ENCODE measurements at places on chromosomes 2 and 18.

GRCh38 chr2:66127061-66127460 is 307.9 kb upstream of the MEIS1 start:
- DNase-seq, result no peak

GRCh38 chr18:68766433-68766832 is 31.4 kb upstream of the CCDC102B start:
- no peak for DNase-seq

DNA sequence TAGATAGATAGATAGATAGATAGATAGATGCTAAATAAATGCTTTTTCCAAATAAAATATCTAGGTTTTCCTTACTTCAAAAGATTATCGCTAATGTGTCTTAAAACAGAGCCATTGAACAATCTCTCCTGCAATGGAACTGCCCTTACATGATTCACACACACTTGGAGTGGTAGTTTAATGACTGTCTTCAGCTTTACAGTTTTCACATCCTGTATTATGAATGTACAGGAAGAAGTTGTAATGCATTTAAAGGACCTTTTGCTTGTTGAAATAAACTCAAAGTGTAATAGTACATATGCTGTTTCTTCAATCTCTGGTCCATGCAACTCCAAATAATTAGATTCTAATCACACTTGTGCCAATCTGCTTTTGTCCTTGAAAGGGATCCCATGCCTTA is 797.6 kb upstream of the CDH2 start:
- DNase-seq, result no peak

DNA sequence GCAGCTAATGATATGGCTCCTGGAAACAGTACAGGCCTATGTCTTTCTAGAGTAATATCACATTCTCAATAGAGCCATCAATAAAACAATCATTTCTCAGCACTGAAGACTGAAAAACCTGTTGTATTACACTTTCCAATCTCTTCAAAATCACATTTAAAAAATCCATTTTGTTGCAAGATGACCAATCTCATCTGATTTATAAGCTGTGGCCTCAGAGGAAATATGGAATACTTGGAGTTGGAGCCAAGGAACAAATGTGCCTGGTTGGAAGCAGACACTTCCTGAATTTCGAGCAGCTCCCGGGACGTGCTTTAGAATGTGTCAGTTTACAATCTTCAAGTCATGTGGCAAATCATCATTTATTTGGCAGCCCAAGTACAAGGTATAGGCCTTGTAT is 114.5 kb downstream of the ADCYAP1 start:
- no peak for DNase-seq

GRCh38 chr2:138658187-138658894 is 121.8 kb downstream of the NXPH2 start:
- DNase-seq, result no peak

DNA sequence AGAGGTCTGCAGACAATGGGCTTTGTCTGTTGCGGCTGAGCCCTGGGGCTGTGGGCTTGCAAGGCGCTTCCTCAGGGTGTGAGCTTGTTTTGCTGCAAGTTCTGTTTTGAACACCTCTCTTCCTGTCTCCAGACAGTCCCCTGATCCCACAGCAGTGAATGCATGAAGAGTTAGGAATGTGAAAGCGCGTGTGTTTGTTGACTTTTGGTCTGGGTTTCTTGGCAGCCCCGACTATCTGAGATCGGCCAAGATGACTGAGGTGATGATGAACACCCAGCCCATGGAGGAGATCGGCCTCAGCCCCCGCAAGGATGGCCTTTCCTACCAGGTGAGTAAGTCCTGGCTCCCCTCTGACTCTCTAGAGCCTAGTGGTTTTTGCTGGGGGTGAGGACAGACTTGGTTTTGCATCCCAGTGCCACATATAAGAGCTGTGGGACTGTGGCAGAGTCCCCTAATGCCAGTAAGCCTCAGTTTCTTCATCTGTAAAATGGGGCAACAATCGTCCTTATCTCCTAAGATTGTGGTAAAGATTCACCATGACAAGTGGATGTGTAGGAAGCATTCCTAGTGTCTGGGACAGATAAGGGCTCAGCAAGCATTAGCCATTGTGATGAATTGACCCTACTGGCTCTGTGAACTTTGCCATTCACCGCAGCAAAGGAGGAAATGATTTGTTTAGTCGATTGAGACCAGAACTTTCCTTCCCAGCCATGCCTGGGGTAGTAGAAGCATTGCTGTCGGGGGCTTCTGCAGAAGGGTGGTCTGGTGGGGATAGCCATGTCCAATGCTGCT is 3.0 kb downstream of the LBH start:
- DNase-seq, result no peak

DNA sequence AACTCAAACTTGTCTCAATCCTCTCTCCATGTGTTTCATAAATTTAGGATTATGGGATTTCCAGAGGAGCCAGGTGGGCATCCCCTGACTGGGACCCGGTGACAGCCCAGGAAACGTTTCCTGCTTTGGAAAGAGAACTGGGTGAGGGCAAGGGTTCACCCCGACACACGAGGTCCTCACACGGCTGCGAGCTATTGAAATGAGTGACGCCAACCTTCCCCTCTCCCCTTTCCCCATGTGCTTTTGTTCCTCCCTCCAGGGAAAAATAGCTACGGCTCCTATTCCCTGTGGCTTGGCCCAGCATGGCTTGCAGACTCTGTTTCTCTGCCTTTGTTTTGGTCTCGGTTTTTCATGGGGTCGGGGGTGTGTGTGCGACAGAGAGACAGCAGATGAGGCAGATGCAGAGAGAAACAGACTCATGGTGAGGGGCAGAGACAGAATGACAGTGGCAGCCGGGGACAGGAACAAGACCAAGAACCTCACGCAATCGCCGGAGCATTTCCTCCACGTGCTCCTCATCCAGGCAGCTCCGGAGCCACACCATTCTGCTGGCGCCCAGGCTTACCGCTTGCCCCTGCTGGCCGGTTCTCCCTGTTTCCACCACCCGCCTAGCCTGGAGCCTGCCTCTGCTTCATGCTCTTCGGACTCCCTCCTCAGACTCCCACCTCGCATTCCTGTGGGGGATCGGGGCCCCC is 238.5 kb downstream of the DYSF start:
- no peak for DNase-seq

GRCh38 chr2:69436596-69436937 is 668 bp downstream of the NFU1 start:
- DNase-seq, result no peak

DNA sequence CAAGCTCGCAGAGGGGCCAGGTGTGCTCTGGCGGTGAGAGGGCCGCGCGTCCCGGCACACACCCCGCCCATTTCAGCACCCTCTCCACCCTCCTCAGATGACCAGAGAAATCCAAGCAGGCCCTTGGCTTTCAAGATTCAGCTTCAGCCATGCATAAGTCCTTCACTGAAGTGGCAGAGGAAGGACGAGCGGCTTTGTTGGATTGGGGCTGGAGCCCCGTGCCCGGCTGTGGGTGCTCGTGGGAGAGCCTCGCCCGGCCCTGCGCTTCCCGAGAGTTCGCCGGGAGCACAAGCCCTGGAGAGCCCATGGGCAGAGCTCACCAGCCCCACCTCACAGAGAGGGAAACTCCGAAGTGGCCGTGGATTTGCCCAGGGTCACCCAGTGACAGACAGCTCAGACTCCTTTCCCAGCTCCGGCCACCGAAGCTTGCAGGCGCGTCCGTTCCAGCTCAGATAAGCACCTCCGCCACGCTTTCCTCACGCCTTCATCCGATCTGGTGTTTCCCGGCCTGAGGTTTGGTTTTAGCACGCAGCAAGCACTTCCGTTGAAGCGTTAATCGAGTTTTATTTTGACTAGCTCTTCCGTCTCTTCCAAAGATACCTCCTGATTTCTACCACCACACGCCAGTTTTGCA is 45.6 kb upstream of the MTCL1 start:
- DNase-seq, result no peak

GRCh38 chr2:137940154-137940553 is 24.1 kb upstream of the HNMT start:
- DNase-seq, result no peak

DNA sequence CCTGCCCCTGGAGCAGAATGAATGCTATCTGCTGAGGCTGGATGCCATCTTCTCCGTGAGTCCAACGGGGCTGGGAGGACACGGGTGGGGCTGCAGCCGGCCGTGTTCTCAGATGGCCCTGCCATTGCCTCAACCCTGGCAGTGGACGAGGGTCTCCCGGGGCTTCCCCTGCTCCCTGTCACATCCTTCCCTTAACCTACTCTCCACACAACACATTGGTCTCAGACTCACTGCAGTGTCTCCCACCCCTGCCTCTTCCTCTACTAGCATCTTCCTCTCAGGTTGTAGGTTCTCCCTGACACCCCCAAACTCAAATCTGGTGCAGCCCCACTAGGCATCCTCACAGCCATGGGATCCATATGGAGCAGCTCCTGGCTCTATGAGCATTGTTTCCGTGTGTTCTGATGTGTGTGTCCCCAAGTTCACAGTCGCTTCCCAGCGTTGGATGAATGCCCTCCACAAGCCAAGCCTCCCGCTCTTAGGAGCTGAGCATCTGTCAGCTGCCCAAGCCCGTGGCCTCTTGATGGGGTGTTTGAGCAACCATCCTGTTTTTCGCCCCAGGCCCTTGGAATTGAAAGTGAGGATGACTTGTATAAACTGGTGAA is 27.8 kb downstream of the OTOF start:
- no peak for DNase-seq

DNA sequence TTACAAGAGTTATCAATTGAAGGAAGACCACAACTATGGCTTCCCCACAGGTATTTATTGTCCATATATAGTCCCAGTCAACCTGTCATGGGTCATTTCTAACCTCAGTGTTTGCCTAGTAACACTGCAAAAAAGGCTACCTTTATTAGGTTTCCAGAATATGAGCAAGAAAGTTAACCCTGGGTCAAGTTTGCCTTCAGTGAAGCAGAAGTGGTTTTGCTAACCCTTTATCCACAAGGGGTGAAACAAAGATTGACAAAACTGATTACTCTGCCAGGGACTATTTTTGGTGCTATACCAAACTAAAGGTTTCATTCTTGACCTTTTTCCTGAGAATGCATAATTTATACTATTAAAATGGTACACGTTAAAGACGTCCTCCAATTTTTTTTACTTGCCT is 28.8 kb downstream of the SP100 start:
- no peak for DNase-seq

DNA sequence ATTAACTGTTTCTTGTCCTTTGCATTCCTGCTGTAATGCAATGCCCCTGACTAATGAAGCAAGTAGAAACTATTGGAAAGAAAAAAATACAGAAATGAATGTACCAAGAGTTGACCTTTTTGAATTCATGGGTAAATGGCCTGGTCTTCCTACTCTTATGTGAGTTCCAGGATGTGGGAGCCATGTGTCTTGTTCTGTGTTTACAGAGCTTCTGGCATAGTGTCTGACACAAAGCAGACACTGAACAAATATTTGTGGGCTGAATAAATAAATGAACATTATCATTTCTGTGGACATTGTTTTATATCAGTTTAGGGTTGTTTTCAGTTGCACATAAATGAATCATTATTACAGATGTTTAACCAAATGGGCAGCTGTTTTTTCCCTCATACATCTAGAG is 155.5 kb downstream of the CD8B2 start:
- DNase-seq, result no peak

DNA sequence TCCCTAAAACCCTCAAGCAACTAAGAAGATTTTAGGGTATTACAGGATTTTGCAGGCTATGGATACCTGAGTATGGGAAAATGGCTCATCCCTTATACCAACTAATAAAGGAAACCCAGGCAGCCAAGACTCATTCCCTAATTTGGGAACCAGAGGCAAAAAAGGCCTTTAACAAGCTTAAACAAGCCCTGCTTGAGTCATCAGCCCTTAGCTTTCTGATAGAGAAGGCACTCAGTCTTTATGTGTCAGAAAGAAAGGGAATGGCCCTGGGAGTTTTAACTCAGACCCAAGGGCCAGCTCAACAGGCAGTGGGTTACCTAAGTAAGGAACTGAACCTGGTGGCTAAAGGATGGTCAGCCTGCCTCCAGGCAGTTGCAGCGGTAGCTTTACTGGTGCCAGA is 96.9 kb upstream of the RMP24 start:
- no peak for DNase-seq

GRCh38 chr18:46156124-46156745 is 52.0 kb downstream of the HAUS1 start:
- no peak for DNase-seq

GRCh38 chr18:10018289-10018688 is 104.5 kb downstream of the VAPA start:
- DNase-seq, result no peak

DNA sequence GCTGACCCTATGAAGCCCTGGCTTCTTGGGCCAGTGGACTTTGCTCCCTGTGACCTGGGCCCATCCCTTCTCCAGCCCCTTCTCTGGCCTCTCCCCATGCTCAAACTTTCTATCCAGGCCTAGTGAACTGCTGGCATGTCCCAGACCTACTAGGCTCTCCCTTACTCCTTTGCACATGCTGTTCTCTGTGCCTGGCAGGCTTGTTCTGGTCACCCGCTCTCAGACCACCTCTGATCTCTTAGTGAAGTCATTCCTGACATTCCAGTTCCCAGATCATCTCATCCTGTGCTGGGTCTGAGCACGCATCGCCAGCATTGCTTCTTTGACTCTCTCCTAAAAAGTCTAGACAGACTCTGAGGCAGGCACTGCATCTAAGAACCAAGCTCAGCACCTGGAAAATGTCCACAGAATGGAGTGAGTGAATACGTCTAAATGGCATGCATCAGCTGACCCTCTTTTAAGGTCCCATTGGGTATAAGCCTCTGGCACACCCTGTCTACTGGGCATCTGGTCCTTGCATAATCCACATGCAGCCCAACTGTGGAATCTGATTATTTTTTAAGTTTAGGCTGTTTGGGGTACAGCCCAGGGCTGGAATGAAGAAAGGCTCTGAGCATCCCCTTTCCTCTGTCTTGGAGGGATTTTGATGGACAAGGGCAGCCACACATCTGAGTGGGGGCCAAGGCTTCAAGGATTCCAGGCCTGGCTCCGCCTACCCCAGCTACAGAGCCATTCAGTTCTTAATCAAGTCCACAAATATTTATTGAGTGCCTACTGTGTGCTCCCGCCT is 130.6 kb upstream of the HAAO start:
- no peak for DNase-seq

DNA sequence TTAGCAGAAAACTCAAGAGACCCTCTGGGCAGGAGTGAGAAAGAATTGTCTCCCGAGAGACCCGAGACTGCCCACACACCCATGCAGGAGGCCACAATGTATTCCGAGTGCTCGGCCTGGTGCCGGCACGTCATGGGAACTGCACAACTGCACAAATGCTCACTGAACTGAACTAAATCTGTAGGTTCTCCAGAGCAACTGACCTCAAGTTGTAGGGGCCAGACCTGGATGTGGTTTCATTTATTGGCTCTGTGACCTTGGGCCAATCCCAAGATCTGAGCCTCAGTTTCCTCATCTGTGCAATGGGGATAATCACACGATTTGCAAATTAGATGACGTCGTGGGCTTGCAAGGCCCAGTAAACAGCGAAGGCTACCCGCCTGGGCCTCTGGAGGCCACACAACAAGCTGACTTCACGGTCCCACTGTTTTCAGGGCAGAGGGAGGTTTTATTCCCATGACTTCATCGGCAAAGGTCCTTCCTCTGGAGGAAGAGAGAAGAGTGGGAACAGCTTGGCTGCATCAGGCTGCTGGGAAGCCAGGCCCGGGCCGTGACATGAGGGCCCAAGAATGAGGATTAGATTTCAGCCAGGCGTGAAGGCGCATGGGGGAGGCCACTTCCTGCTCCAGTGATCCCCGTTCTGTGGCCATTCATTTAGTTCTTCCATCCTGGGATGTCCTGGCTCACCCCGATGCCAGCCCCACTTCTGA is 3.6 kb upstream of the ERFE start:
- DNase-seq, result no peak
